T-cell (primary cell): ENCODE measurements at places on chromosomes 6 and 20. TPM values are rescaled to one million over a fixed set of nuclear protein-coding genes. Genes with fewer than 3 reads are reported as not detected.

- DNase-seq: peak; percentile 35
These were observed 25.0 kb downstream of the TAF8 start for GRCh38 chr6:42075159-42075838.

DNA sequence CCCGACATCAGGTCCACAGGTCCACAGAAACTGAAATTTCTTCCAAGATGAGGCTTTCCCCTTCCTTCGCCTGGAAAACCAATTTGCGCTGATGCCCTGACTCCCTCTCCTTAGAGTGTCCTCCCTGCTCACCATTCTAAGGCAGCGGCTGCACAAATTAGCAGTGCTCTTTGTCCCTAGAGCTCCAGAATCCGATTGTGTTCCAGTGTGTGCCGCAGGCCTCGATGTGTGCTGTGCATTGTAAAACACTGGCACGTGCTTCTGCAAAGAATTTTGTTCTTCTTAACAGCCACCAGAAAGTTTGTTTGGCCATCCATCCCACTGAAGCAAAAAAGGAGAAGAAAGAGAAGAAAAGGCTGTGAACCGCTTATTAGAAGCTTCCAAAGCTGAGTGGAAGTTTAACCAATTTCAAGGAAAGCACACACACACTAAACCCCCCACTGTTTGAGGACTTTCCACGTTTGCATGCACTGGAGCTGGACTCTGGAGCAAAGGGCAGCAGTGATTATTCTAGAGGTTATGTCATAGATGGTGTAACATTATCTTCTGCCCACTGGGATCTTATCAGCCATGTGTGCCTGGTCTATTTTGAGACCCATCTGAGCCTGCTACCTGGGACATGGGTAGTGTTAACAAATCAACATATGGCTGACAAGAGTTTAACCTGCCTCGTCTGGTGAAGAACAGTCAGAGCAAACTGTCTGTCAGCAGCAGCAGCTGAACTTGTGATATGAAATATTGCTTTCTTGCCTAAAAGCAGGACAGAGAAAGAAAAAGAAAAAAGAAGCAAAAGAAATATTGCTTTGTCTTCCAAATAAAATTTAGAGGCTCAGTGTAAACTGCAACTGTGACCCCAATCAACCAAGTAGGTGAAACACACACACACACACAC is 64.9 kb upstream of the RREB1 start:
- no peak for DNase-seq

GRCh38 chr6:161101517-161101916 is 109.9 kb downstream of the MAP3K4 start:
- no peak for DNase-seq

GRCh38 chr6:27684264-27685211 is 211.6 kb upstream of the ZNF184 start:
- peak; percentile 54 for DNase-seq

CSNK2A1 gene
- 77.4 TPM for total RNA-seq

TRIM10 gene
- total RNA-seq: not detected
